NCI-H345 (cell line): ENCODE measurements at places on chromosomes 2 and 18.

- no peak for DNase-seq
Observed at GRCh38 chr2:178005756-178006155, 66.8 kb downstream of the PDE11A start.

GRCh38 chr2:112089375-112089774 lies 34.3 kb downstream of the TMEM87B start:
- DNase-seq: no peak

DNA sequence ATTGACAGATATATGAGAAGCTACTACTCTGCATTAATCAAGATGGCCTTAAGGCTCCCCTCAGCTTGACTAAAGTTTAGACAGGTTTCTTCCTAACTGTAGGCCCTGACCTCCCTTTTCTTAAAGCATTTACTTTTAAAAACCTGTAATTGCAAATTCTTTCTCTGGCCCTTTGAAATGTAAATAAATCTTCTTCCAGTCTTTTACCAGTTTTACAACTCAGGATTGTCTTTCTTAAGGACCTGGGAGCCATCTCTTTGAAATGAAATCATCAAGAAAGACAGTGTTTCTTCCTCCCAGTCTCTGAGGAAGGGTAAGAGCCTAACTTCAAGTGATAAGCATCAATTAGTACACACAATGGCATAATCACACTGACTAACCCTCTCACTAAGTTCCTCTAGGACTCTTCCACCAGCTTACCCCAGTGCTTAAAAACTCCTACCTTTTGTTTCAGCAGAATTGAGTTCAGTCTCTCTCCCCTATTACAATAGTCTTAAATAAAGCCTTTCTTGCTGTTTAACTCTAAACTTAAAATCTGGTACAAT lies 58.7 kb upstream of the CDH20 start:
- DNase-seq: no peak

DNA sequence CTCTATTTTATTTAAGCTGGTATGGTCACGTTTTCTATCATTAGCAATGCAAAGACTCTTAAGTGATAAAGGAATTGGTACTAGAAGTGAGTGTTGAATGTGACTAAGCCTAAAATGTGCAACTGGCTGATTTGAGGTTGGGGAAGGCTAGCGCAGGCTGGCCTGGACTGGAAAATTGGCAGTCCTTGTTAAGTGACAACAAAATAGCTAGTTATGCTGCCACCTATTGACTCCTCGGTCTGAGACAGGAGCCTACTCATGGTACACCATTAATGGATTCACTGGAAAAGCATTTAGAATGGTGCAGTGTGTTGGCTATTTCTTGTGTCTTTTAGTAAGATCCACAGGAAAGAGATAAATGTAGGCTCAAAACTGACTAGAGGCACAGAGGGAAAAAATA lies 5.7 kb upstream of the WIPF1 start:
- peak; percentile 4 for DNase-seq

GRCh38 chr2:84966731-84967130 lies 4.2 kb upstream of the KCMF1 start:
- DNase-seq: no peak

GRCh38 chr2:43685357-43685756 lies 9.1 kb upstream of the C1GALT1C1L start:
- no peak for DNase-seq

- DNase-seq: no peak
Observed at GRCh38 chr2:68040078-68040477, 22.7 kb downstream of the C1D start.

DNA sequence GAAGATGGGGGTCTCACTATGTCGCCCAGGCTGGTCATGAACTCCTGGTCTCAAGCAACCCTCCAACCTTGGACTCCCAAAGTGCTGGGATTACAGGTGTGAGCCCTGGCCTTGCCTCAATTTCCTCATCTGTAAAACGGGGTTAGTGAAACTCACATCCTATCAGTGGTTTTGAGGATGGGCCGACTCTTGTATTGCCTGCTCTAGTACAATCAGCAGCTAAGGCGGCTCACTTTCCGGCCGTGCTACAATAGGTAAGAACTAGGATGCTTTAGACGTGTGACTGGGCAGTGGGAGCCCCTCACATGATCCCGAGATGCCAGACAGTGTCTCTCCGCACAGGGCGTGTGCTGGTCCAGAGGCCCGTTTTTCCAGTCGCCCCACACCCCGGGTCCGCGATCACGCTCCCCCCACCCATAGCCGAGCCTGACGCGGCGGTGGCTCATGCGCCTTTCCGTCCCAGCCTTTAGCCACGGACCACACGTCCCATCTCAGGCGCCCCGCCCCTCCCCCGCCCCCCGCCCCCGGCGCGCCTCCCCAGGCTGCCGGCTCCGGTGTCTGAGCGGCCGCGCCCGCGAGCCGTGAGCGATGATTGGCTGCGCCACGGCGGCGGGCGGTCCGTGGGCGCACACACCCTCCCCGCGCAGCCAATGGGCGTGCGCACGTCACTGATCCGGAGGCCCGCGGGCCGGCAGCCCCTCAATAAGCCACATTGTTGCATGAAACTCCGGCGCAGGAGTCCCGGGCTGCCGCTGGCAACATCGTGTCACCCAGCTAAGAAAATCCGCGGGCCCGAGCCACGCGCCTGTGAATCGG lies at the start of gene HK2:
HK2 (plus strand) TSS at position 710 of the 816 bp plus-strand sequence. CDS start 454 bp downstream, outside the sequence.
- peak; percentile 86 for DNase-seq

DNA sequence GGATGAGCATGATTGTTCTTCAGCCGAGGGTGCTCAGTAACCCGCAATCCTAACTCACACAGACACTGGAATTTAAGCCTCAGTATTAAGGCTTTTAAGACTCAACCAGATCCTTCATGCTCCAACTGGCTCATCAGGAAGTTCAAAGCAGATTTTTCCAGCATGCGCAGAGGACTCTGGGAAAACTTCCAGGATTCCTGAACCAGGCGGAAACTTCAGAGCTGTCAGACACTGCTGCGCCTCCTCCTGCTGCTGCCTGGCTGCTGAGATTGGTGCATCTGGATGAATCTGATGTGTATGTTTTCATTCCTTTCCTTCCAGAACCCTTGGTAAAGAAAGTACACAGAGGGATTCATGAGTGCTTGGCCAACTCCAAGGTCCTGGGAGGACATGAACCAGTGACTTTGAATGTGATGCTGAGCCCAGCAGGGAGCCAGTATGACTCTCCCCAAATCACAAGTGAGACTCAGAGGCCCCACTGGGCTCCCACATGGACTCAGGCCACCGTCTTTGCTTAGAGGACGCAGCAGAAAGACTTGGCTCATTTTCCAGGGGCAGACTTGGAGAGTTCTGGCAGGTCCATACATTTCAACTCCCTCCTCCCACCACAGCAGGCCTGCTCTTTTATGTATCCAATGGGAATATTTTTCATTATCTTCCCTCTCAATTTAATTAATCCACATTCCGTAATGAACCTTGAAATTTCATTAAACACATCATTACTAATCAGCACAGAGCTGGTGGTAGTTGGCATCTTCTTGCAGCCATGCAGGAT lies 143.5 kb upstream of the HDAC4 start:
- DNase-seq: no peak

- DNase-seq: no peak
Observed at GRCh38 chr2:198102856-198103255, 298.5 kb downstream of the PLCL1 start.

DNA sequence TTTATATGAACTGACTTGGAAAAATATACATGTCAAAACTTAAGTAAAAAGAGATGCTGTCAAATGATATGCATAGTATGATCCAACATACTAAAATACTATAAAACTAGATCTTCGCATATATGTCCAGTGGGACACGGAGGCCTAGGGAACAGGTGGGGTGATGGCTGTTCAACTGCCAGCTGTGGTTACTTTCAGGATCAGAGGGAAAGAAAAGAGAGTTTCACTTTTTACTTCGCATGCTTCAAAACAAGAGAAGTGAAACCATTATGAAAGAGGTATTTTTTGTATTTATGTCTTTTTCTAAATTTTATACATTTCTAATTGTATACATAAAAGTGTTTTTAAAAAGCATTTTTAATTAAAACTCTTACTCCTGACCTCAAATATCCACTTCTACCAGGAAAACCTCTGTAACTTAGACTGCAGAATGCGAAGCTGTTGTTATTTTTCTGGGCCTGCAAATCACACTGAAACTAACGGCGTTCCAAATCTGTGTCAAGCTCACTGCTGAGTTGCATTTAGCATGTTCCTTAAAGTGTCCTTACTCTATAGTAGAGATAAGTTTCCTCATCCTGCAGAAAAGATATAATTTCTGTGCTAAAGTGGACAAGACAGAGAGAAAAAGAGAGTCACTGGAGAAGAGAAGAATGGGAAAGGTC lies 97.8 kb upstream of the SLC35G4 start:
- no peak for DNase-seq

GRCh38 chr2:120441351-120441700 lies 95.4 kb downstream of the INHBB start:
- DNase-seq: no peak

GRCh38 chr2:31254237-31255203 lies 20.6 kb downstream of the EHD3 start:
- no peak for DNase-seq

DNA sequence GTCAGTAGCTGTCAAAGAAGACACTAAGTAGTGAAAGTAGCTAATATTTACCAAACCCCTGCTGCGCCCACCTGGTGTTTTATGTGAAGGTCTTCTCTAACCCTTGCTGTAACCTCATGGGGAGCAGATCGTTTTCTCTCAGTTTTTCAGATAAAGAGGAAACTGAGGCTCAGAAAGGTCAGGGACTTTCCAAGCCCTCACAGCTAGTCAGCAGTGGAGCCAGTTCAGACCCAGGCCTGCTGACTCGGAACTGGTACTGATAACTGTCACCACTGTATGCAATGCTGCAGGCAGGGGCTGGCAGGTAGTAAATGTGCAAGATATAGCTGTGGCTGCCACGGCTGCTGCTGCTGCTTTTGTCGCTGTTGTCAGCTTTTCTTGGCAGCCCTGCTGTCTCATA lies 69.1 kb downstream of the LRRFIP1 start:
- DNase-seq: no peak
